ENCODE measurements at places on chromosomes 7 and 10.

GRCh38 chr7:20797462-20798080 lies 10.9 kb upstream of the SP8 start:
- no peak for DNase-seq

- no peak for DNase-seq
These were observed 19.9 kb downstream of the CCDC3 start for GRCh38 chr10:12981570-12981969.

GRCh38 chr7:158745057-158745715 lies 40.6 kb upstream of the NCAPG2 start:
- DNase-seq, result no peak

GRCh38 chr7:41867639-41868280 lies 164.9 kb upstream of the INHBA start:
- DNase-seq, result no peak

GRCh38 chr10:61785473-61786105 lies 115.9 kb upstream of the ARID5B start:
- no peak for DNase-seq

DNA sequence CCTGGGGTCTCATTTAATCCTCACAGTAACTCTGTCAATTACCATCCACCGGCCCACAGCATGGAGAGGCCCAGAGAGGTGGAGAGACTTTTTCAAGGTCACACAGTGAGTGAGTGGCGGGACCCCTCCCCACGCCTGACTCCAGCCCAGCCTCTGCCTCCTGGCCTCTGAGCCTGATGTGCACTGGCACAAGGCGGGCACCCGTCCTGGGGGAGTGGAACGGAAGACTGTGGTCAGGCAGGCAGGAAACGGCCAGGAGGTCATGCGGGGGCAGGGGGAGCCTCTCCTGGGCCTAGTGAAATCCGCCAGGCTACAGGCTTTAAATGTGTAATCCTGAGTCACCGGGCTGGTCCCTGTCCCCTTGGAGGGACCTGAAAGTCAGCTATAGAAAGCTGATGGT lies 32.2 kb downstream of the ZCCHC24 start:
- no peak for DNase-seq

DNA sequence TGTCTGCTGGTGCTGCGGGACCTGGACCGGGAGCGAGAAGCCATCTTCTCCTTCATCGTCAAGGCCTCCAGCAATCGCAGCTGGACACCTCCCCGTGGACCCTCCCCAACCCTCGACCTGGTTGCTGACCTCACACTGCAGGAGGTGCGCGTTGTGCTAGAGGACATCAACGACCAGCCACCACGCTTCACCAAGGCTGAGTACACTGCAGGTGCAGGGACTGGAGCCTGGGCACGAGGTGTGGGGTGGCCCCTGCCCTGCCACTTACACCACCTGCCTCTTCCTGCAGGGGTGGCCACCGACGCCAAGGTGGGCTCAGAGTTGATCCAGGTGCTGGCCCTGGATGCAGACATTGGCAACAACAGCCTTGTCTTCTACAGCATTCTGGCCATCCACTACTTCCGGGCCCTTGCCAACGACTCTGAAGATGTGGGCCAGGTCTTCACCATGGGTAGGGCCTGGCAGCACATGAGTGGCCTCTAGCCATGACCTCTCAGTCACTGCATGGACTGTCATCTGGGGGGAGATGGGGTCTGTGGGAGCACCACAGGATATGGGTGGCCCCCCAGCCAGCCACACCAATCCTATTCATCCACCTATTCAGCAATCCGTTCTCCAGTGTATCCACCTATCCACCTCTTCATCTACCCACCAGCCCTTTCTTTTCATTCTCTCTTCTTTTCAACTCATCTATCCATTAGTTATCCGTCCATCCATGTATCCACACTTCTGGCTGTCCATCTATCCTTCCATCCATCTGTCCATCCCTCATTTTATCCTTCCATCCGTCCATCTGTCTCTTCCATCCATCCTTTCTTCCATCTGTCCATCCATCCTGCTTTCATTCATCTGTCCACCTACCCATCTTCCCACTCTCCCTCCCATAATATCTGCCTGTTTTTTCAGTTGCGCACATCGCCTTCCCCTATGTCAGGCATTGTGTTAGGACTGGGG lies 34.5 kb upstream of the VSIR start:
- DNase-seq, result no peak

GRCh38 chr10:32976338-32976737 lies 18.3 kb upstream of the ITGB1 start:
- DNase-seq, result no peak

DNA sequence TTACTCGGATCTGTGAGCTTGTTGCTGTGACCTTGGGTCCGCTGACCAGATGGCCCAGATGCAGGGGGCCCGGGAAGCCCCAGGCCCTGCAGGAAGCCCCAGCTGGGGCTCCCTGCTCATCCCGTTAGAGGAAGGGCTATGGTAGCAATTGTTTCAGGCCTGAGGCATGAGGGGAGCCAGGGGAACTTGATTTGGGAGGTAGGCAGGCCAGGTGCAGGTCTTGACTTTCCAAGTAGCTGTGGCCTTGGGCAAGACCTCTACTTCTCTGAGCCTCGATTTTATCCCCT lies 55.0 kb upstream of the CXCL12 start:
- DNase-seq, result no peak

Measured in stimulated activated CD4-positive, alpha-beta T cell treated with anti-CD3 and anti-CD28 coated beads, Interleukin-4, amount 100 ng/mL, for 48 hours (primary cell).